Hypothalamus (tissue), 51 donors: ENCODE measurements at places on chromosomes 4 and X.
A peak's percentile ranks its signal among the peaks of the same experiment; 100 is the strongest.

DNA sequence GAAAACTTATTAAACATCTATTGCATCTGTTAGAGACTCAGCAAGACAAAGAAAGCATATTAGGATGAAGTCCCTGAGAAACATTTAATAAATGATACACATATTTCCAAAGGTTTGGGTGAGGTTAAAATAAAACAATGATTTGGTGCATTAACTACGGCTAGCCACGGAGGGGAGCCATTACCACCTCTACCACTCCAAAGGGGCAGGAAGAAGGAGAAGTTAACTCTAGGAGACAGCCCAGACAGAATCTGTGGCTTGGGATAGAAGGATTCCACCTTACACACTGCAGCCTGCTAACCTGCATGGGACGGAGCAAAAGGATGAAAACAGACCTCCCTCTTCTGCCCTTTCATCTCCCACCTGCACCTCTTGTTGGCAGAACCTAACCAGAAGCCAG lies 189.1 kb upstream of the C1QTNF7 start:
- DNase-seq, result peak; percentile 21

GRCh38 chr4:91319556-91320268 lies 984.1 kb upstream of the GRID2 start:
- DNase-seq, result no peak

GRCh38 chrX:24399550-24399949 lies 39.1 kb downstream of the SUPT20HL1 start:
- no peak for DNase-seq

GRCh38 chr4:101175896-101176676 lies 171.2 kb downstream of the PPP3CA start:
- DNase-seq, result no peak

DNA sequence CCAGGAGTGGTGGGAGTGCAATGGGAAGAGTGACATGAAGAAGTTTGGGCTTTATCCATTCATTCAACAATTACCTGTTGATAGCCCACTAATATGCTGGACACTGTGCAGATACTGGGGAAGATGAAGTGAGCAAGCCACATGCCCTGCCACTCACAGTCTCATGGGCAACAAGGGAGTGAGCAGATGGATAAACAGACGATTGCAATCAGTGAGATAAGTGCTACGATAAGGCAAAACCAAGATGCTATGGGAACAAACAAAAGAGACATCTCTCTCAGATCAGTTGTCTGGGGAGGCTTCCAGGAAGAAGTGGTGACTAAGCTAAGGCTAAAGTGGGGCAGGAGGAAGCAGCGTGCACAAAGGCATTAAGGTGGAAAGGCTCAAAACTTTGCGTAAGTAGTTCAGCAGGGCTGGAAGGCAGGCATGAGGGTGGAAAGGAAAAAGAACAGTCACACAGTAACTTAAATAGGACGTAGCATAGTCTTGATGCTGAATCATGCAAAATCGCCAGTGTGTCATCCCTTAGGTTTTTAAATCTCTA lies 31.7 kb downstream of the GAB3 start:
- no peak for DNase-seq

- no peak for DNase-seq
These were observed 749.6 kb downstream of the RAB28 start for GRCh38 chr4:12734586-12734985.

GRCh38 chr4:150244600-150244999 lies 166.4 kb downstream of the DCLK2 start:
- DNase-seq, result no peak

DNA sequence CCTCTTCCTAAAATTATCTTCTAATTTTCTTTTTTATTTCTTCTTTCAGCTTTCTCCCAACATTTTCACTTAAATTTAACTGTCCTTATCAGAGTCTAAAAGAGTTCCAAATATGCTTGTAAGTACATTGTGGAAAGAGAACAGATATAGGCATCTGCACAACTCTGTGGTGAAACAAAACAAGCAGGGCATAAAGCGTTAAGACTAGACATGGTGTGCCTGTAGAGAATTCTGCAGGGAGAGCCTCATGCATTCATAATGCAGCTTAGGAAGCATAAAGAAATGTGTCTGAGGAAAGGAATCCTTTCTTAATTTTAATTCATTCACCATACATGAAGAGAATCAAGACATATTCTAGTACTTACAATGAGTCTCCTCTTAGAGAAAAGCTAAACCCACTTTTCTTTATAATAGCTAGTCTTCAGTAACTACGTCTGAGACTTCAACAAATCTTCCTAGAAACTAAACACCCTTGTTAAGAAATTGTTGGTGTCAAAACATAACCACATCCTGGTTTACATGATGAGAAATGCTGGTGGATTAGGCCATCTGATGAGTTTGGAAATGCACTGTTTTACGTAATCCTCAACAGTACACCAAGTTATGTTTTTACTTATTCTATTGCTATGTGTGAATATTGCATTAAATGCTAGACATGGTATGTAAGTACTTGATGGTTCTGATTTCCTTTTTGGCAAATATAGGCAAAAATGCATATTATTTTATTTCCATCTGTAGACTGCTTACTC lies 307.8 kb upstream of the GIMD1 start:
- no peak for DNase-seq

DNA sequence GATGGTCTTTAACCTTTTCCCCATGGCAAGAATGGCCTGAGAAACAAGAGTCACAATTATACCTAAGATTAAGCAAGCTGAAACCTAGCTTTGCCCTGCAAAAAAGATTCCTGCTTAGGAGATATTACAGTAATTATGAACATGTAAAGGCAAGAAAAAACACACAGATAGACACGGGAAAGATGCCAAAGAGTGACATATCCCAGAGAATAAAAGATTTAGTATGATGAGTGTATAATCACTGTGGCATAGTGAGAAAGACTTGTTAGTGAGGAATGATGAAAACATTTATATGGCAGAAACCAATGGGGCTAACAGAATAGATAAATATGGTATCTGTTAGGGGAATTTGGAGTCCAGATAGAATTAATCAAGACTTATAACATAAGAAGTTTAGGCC lies 29.6 kb upstream of the TASL start:
- no peak for DNase-seq

- no peak for DNase-seq
These were observed 144.7 kb downstream of the NAA11 start for GRCh38 chr4:79181190-79181589.

DNA sequence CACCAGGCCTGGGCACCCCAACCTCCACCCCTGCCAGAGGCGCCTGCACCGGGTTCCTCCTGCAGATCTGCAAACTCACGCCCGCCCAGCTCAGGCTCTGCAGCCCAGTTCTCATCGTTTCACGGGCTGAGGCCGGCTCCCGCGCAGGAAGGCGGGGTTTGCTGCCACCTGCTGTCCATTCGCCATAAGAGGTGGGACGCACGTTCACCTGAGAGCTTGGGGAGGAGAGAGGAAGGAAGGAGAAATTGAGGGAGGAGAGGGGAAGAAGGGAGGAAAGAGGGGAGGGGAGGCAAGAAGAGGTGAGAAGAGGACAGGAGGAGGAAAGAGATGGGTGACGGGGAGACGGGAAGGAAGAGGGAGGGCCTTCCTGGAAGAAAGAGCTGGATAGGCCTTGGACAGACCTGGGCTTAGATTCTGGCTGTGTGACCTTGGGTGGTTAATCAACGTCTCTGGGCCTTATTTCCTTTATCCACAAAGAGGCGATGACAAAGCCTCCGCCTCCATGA lies 114.5 kb downstream of the ADRA2C start:
- no peak for DNase-seq

- DNase-seq, result no peak
These were observed 171.0 kb upstream of the ATOH1 start for GRCh38 chr4:93657527-93657926.

DNA sequence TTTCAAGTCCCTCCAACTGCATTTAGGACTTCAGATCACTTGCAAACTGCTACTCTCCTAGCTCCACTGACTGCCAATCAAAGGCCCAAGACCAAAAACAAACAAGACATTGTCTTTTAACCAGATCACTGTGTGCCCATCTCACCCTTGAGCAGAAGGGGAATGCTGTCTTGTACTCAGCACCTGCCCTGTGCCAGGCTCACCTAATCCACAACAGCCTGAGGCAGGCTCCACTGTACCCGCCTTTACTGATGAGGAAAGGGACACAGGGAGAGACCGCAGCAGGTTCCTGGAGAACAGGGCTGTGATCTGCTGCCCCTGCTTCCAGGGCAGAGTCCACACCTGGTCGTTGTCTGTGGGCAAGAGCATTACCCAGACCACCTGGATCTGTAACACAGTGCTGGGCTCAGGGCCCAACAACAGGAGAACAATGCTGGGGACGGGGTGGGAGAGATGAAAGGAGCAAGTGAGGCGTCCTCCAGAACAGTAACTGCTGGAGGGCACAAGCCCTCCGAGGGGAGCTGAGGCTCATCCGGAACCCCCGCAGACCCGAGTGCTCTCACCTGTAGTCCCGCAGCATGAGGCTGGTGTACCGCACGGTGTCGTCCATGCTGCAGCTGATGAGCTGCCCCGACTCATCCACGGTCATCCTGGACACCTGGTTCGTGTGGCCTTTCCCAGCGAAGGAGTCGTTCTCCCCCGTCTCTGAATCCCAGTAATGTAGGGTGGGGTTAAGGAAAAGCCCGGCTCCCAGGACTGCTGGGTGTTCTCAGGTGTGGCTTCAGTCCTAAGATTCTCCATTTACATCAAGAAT lies 33.9 kb downstream of the WDR1 start:
- DNase-seq, result no peak

DNA sequence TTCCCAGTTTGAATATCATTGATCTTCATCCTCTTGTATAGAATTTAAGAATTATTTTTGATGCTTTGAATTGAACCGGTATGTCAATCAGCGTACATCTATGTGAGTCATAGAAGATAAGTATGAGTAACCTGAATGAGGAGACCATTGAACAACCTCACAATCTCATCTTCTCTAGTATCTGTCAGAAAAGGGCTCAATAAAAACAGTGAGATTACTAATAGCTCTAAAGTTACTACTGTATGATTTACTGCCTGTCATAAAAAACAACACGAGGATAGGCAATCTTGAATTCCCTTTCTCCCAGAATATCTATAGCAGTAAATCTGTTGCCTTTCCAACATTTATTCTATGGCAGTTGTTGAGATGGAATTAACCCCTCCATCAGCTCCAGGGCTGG lies 36.1 kb downstream of the PHOX2B start:
- no peak for DNase-seq

DNA sequence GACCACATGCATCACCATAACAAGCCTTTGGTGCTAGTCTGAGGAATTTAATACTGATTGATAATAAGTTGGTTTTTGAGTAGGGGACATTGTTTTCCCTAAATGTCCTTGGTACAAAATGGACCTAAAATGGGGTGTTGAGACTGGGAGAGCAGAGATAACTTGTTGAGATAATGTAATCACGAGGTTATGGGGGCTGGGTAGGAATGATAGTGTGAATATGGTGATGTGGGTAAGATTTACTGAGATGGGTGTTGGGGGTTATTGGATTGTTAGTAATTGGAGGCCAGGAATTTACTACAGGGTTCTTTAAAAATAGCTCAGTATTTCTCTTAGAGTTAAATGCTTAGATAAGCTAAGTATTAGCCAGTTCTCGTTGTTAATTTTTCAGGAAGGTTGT lies 3.9 kb downstream of the BMP2K start:
- no peak for DNase-seq
